ENCODE measurements at places on chromosomes 6 and 20. TPM values are rescaled to one million over a fixed set of nuclear protein-coding genes. Genes with fewer than 3 reads are reported as not detected.

DNA sequence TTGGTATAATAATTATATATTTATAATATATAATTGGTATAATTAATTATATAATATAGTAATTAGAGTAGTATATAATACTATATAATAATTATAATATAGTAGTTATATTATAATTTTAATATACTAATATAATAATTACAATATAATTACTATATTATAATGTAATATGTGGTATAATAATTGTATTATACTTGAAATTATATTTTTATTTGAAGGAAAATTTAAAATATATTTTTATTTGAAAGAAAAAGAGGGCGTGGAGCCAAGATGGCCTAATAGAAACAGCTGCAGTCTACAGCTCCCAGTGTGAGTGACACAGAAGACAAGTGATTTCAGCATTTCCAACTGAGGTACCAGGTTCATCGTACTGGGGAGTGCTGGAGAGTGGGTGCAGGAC, 365.9 kb downstream of the MMUT start:
- DNase-seq = no peak

DNA sequence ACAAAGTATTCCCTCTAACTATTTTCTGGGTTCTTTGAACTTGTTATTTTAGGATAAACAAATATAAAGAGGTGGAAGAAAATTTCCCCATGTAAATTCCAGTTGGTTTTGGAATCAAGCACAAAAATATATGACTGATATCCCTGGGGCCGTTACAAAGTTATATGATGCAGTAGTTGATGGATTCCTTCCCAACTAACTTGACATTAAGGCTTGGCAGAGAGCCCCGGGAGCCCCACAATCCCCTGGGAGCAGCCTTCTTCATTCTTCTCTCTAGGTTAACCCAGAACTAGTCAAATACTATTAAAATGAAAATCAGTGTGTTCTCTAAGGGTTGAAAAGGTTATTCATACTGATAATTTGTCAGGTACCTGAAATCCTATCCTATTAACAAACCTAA, 508.9 kb upstream of the SOX4 start:
- DNase-seq = no peak

DNA sequence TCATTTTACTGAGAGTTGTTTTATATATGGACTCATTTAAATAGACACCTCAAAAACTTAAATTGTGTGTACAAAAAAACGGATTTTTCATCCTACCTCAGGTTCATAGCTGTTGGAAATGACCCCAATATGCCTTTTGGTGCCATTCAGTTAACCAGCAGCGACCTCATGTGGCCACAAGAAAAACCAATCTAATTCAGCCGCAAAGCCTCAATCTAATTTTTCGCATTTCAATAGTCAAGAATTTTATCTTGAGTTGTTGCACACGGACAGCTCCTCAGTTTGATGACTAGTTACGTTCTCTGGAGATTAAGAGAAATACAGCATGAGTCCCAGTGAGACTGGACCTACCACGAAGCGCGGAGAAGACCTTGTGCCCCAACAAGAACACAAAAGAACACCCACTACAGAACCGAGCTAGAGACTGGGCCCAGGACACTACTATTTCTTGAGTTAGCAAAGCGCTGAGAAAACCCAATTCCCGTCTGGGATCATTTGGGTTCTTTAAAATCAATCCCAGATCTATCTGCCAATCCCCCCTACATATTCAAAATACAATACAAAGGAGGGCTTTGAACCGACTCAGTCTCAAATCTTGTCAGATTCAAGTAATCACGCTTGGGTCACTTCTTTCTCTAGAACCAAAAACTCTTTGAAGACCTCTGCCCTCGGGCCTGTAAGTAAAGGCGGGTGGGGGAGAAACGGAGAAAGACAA, 1.1 kb downstream of the TCP11 start:
- peak; percentile 83 for DNase-seq

- no peak for DNase-seq
Observed at GRCh38 chr6:153104220-153104619, 26.9 kb downstream of the RGS17 start.

DNA sequence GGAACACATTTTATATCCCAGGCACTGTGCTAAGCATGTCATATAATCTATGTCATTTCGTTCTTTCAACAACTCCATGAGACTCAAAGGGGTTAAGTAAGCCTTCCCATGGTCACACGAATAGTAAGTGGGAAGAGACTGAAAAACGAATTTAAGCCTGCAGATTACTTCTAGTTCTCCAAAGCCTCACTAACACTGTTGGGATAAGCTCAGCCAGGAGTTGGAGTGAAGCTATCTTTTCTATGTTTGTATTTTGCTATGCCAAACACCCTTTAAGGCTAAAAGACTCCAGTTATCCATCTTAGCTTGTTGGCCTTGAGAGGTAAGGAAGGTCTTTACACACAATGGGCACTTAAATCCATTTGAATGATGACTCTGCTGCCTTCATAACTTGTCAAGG, 148.1 kb upstream of the UST start:
- DNase-seq = peak; percentile 15

DNA sequence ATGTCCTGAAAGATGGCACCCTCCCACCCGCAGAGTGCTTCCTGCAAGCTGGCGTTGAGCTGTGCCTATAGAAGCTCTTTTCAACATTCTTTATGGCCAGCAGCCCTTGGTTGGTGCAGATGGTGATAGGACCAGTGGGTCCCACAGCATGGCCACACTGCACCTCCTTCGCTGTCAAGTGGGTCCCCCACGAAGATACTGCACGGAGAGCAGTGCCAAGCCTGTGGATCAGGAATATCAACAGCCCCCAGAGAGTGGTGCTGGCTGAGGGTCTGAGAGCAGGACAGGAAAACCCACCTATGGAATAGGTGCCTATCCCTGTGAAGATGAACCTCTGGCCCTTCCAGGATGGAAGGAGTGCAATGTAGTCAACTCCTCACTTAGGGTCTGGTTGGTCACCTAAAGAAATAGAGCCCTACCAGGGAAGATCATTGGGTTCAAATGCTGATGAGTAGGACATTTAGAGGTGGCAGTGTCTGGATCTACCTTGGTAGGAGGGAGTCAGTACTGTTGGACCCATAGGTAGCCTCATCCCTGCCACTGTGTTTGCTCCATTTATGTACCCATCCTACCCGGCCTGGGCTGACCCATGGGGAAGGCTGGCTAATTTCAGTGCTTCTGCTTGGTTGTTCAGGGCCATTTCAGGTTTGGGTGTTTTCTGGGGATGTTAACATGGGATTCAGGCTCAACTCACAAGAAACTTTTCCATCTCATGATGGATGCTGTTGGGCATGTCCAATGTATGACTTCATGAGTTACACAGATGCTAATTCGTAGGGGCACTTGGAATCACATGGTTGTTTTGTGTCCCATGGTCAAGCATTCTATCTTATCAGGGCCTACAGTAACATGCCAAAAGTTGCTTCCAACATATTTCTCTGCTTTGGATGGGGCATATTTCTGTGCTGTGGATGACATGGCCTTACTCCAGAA, 33.4 kb upstream of the MICB start:
- DNase-seq = no peak

DNA sequence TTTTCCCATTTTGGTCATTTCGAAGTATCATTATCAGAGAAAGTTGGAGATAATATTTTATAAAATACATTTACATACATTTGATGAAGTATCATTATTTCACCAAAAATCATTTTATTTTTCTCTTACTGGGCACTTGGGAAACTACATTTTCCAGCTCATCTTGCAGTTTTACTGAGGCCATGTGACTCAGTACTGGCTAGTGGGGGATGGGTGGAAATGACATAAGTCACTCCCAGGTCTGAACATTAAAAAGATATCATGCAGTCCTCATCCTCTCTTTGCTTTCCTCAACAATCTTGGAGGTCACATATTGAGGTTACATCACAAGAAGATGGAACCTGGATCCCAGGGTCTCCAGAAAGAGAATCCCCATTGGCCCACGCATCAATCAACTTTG, 84.1 kb downstream of the CD24 start:
- no peak for DNase-seq

- DNase-seq = no peak
Observed at GRCh38 chr20:50815162-50815989, 20.5 kb downstream of the BCAS4 start.

- peak; percentile 87 for DNase-seq
Observed at GRCh38 chr6:24126586-24127192, 674 bp downstream of the NRSN1 start.

WFDC12 gene
- total RNA-seq = not detected

OSTM1 gene
- total RNA-seq = 16.5 TPM

ARMC2 gene
- 3.6 TPM for total RNA-seq

RIPOR2 gene
- total RNA-seq = 17.9 TPM

Data from muscle of leg (tissue), 16 donors.